ENCODE measurements at places on chromosomes 2 and 18. TPM values are rescaled to one million over a fixed set of nuclear protein-coding genes. Genes with fewer than 3 reads are reported as not detected.

Gene LCT
- total RNA-seq, result 1.7 TPM

DNA sequence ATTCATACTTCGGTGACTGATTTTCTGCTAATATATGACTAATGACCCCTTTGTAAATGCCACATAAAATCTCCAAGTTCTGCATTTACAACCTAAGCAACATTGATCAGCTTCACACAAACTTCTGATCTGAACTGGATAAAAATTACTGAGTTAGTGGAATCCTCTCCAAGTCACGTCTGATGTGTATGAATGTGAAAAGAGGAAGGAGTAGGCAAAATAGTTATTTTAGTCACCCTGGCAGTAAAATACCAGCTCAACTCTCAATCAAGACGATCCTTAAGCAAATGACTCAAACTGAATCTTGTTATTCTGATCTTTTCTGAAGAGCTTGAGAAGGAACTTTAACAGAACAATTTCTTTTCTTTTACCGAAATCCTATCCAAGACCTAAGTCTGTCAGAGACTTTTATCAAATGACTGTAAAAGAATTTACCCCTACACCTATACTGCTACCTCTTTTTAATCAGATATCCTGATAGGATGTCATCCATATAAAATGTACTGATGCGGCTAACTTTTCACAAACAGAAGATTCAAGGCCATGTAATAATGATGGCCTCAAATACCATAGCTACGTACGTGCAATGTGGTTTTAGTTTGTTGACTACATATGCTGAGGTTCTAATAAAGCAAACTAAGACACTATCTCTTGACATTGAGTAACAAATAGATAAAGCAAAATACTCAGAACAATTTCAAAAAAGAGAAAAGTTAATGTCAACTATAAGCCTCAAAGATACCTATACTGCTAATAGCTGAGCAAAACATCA lies 23.7 kb downstream of the CUL3 start:
- DNase-seq, result no peak

Gene CCDC68
- 7.0 TPM for total RNA-seq

GRCh38 chr2:48713647-48714046 lies 41.9 kb downstream of the LHCGR start:
- DNase-seq, result no peak

GRCh38 chr2:25722224-25722623 lies 48.8 kb upstream of the DTNB start:
- DNase-seq, result no peak

- no peak for DNase-seq
Measured at GRCh38 chr2:47019961-47020681, 104.5 kb upstream of the MCFD2 start.

Gene HJURP
- 3.9 TPM for total RNA-seq

DNA sequence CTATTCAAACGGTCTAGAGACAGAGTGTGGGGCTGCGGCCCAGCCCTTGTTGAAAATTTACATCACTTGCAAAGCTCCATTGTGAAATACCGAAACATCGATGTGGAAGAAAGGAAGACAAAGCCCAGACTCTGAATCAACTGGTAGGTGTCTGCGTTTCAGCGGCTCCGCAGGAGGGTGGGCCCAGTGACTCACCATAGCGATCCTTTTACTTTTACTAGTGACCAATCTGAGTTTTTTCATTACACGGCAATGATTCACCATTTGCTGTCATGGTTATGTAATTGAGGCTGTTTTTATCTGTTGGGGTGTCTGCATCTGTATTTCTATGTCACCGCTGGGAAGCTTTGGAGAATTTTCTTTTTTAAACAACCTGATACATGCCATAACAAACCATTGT lies 66.6 kb upstream of the ODC1 start:
- DNase-seq, result no peak

- no peak for DNase-seq
Measured at GRCh38 chr2:63013438-63013837, 37.2 kb upstream of the OTX1 start.
